ENCODE measurements at places on chromosomes 5 and 9. TPM values are rescaled to one million over a fixed set of nuclear protein-coding genes. Genes with fewer than 3 reads are reported as not detected.

GRCh38 chr5:95892784-95893354 is 68.8 kb downstream of the ELL2 start:
- DNase-seq: no peak
- H3K4me3 ChIP-seq: no peak overlapping the region
- H3K27ac ChIP-seq: no peak overlapping the region

Gene WDR38
- total RNA-seq: not detected

DNA sequence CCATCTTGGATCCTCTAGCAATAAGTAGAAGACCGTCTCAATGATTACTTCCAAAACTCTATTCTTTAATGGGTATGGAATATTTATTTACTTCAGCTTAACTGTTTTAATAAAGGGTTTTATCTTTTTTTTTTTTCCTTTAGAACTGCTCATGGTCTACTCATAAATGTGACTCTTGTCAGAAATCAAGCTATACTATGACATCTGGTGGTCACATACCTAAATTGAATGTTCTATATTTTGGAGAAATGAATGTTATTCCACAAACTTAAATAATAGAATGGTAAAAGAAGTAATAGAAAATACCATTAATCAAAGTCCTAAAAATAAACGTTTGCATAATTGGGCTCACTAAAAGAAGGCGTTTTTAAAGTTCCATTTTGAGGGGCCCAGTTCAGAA is 131.2 kb upstream of the PLCXD3 start:
- H3K36me3 ChIP-seq: no peaks in the 10 kb centered on the region
- DNase-seq: no peak
- peaks cover 4% of the 10 kb centered on the region for H3K27me3 ChIP-seq
- no peak overlapping the region for H3K4me3 ChIP-seq
- H3K27ac ChIP-seq: no peak overlapping the region

GRCh38 chr9:81716409-81716808 is 27.1 kb upstream of the TLE1 start:
- no peak overlapping the region for H3K4me3 ChIP-seq
- H3K4me1 ChIP-seq: no peaks in the 10 kb centered on the region
- H3K27me3 ChIP-seq: no peaks in the 10 kb centered on the region
- DNase-seq: no peak

DNA sequence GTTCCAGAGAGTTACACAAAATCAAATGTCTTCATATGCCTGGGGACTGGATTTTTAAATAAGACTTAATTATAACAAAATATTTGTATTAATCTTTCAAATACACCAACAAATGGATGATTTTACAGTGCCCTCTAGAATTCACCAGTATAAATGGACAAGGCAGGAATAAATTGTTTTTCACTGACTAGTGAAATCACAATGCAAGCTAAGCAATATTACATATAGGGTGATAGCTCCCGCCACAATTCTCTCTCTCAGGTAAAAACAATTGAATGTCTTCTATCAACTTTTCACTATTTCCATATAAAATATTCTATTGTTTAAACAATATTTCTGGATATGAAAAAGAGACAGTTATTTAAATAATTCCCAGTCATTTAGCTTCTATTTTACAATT is 8.0 kb upstream of the CCDC112 start:
- no peaks in the 10 kb centered on the region for H3K4me1 ChIP-seq
- H3K36me3 ChIP-seq: no peaks in the 10 kb centered on the region
- H3K27ac ChIP-seq: no peak overlapping the region
- no peak for DNase-seq
- peaks cover 51% of the 10 kb centered on the region for H3K27me3 ChIP-seq
- H3K4me3 ChIP-seq: no peak overlapping the region

DNA sequence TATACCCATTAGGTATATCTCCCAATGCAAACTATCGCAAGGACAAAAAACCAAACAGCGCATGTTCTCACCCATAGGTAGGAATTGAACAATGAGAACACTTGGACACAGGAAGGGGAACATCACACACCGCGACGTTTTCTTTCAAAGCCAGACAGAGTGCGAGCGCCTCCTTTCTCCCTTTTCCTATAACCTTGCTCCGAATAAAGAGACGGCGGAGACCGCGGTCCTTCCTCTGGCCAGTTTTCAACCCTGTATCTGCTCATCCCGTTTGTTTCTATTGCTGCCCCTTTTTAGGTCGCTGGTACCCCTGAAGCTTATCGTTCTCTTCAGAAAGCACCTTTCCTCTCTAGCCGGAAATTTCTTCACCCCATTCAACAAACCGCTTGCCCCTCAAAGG is 1.3 kb downstream of the LVRN start:
- H3K27me3 ChIP-seq: peaks cover 78% of the 10 kb centered on the region
- H3K27ac ChIP-seq: no peak overlapping the region
- no peak overlapping the region for H3K4me3 ChIP-seq
- DNase-seq: no peak

Gene CTXN3
- not detected for total RNA-seq

Gene PCA3
- not detected for total RNA-seq

Gene SPATA31E1
- not detected for total RNA-seq

Gene RAB3C
- total RNA-seq: not detected

Gene BNC2
- total RNA-seq: not detected

DNA sequence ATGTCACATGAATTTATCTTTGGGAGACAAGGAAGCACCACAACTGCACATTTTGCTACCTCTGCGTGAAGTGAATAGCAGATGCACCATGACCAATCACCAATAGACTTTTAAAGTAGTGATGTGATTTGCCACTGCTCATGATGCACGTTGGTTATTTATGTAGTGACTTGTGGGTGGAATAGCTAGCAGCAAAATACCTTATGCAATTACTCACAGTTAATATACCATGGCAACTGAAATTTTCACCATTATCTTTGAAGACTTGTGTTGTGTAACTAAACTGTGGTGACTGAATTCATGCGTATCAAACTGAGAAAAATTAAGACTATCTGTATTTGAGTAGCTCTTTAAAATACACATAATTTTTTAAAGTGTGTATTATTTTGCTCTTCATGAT is 46.2 kb upstream of the TUSC1 start:
- H3K4me1 ChIP-seq: no peaks in the 10 kb centered on the region
- H3K27ac ChIP-seq: no peak overlapping the region
- H3K27me3 ChIP-seq: no peaks in the 10 kb centered on the region
- no peak for DNase-seq

Gene ZNF366
- 0.40 TPM for total RNA-seq

DNA sequence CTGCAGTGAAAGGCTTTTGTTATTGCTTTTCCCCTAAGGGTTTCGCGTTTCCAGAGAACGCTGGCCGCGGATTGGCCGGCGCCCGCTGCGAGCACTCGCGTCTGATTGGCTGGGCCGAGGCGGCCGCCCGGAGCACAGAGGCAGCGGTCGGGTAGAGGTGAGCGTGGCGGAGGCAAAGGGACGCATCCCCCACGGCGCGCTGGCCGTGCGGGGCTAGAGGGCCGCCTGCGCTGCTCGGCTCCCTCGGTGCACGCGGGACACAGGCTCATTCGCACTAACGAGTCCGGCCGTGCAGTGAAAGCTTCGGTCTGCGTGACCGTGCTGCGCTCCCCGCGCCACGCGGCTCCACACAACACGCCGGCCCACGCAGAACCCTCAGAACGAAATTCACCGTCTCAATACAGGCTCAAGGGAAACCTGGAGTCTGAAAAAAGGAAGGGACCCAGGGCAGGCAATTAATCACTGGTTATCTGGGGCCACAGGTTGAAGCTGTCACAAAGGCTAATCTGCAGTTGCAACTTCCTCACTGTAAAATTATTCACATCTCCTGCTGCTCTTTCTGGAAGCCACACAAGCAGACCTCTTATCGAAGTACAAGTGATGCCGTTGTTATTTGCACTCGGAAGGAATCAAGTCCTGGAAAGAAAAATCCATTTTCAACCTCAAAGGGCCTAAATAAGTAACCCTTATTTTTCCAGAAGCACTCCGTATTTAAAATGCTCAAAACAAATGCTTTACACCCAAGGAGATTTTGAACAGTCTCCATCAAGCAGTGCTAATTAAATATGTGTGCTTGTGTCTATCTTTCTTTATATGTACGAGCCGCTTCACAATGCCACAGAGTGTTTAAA is 94.6 kb downstream of the ZNF608 start:
- no peak overlapping the region for H3K27ac ChIP-seq
- peaks cover 21% of the 10 kb centered on the region for H3K4me1 ChIP-seq
- H3K27me3 ChIP-seq: peaks cover 36% of the 10 kb centered on the region
- DNase-seq: peak; percentile 51
- peaks cover 2% of the 10 kb centered on the region for H3K36me3 ChIP-seq

- H3K4me3 ChIP-seq: no peak overlapping the region
- H3K27me3 ChIP-seq: no peaks in the 10 kb centered on the region
- H3K4me1 ChIP-seq: no peaks in the 10 kb centered on the region
- no peak overlapping the region for H3K27ac ChIP-seq
- no peak for DNase-seq
- H3K36me3 ChIP-seq: peaks cover 46% of the 10 kb centered on the region
Measured at GRCh38 chr9:20989923-20990341, 41.5 kb downstream of the HACD4 start.

- H3K36me3 ChIP-seq: no peaks in the 10 kb centered on the region
- DNase-seq: no peak
- peaks cover 5% of the 10 kb centered on the region for H3K27me3 ChIP-seq
- no peak overlapping the region for H3K4me3 ChIP-seq
- H3K27ac ChIP-seq: peak overlapping the region; percentile 3
- H3K4me1 ChIP-seq: peaks cover 4% of the 10 kb centered on the region
Measured at GRCh38 chr5:178419651-178420050, 170.5 kb downstream of the COL23A1 start.

Gene ZMYND19
- total RNA-seq: 31.3 TPM

- H3K36me3 ChIP-seq: no peaks in the 10 kb centered on the region
- DNase-seq: no peak
- peaks cover 4% of the 10 kb centered on the region for H3K4me1 ChIP-seq
- H3K27me3 ChIP-seq: peaks cover 3% of the 10 kb centered on the region
- H3K27ac ChIP-seq: no peak overlapping the region
Measured at GRCh38 chr9:86238861-86239770, 20.3 kb downstream of the C9orf153 start.

Gene HMCN2
- total RNA-seq: not detected

- H3K4me1 ChIP-seq: peaks cover 3% of the 10 kb centered on the region
- H3K27ac ChIP-seq: no peak overlapping the region
- no peak overlapping the region for H3K4me3 ChIP-seq
- DNase-seq: no peak
- H3K36me3 ChIP-seq: no peaks in the 10 kb centered on the region
Measured at GRCh38 chr5:56647099-56647850, 168.1 kb upstream of the MAP3K1 start.

DNA sequence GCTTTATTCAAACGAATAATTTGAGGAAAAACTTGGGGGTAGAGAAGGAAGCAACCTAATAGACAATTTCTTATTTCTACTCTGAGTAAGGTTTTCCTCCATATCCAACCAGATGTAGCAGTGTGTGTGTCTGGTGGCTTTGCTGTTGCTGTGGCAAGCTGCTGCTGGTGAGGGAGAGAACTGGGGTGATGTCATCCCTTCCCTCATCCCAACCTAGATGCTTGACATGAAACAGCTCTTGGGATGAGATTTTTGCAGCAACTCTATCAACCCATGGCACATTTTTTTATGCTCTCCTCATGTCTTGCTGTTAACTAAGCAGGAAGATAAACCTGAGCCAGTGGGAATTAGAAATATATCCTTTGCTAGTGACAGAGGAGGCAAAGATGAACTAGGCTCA is 135.8 kb downstream of the PCSK1 start:
- H3K27me3 ChIP-seq: no peaks in the 10 kb centered on the region
- no peaks in the 10 kb centered on the region for H3K4me1 ChIP-seq
- no peak overlapping the region for H3K4me3 ChIP-seq
- no peak for DNase-seq
- H3K36me3 ChIP-seq: no peaks in the 10 kb centered on the region

Gene MLANA
- not detected for total RNA-seq

GRCh38 chr9:90131568-90131967 is 511.1 kb downstream of the DIRAS2 start:
- no peak overlapping the region for H3K27ac ChIP-seq
- DNase-seq: no peak
- peaks cover 19% of the 10 kb centered on the region for H3K27me3 ChIP-seq
- H3K4me3 ChIP-seq: no peak overlapping the region
- H3K36me3 ChIP-seq: no peaks in the 10 kb centered on the region
- H3K4me1 ChIP-seq: no peaks in the 10 kb centered on the region

DNA sequence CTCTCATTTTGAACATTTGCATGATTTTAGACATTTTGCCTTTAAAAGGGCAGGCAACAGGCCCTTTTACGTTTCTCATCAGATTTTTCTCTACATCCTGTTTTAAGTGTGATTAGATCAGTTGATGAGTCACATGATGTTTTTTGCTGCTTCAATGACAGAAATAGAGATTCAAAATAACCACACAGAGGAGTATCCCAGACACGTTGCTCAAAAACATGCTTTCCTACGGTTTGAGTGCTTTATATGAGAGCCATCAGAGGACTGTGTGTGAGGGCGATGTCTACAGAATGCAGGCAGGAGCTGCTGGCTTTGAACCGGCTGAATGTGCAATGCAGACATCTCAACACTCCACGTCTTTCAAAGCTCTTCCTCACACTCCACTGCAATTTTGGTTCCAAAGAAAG is 42.1 kb downstream of the OTULIN start:
- peaks cover 64% of the 10 kb centered on the region for H3K36me3 ChIP-seq
- no peak for DNase-seq
- H3K27ac ChIP-seq: peak overlapping the region; percentile 97
- peak overlapping the region; percentile 75 for H3K4me3 ChIP-seq
- H3K27me3 ChIP-seq: no peaks in the 10 kb centered on the region

GRCh38 chr9:129769669-129770068 is 16.8 kb upstream of the PTGES start:
- DNase-seq: no peak
- H3K36me3 ChIP-seq: no peaks in the 10 kb centered on the region
- H3K27ac ChIP-seq: no peak overlapping the region
- no peak overlapping the region for H3K4me3 ChIP-seq
- peaks cover 3% of the 10 kb centered on the region for H3K4me1 ChIP-seq
- H3K27me3 ChIP-seq: peaks cover 10% of the 10 kb centered on the region

- H3K4me1 ChIP-seq: peaks cover 54% of the 10 kb centered on the region
- H3K27me3 ChIP-seq: no peaks in the 10 kb centered on the region
- H3K27ac ChIP-seq: peak overlapping the region; percentile 94
- peak overlapping the region; percentile 100 for H3K4me3 ChIP-seq
- H3K36me3 ChIP-seq: peaks cover 25% of the 10 kb centered on the region
Measured at GRCh38 chr5:139565411-139566305, 4.5 kb downstream of the UBE2D2 start.

GRCh38 chr5:125411071-125411743 is 664.8 kb upstream of the ZNF608 start:
- H3K27me3 ChIP-seq: no peaks in the 10 kb centered on the region
- no peaks in the 10 kb centered on the region for H3K36me3 ChIP-seq
- no peak overlapping the region for H3K27ac ChIP-seq
- no peak for DNase-seq
- no peaks in the 10 kb centered on the region for H3K4me1 ChIP-seq

Gene NSD1
- total RNA-seq: 101 TPM

GRCh38 chr5:81234801-81235200 is 1.7 kb downstream of the CKMT2 start:
- no peak for DNase-seq
- no peaks in the 10 kb centered on the region for H3K27me3 ChIP-seq
- H3K27ac ChIP-seq: peak overlapping the region; percentile 13
- H3K36me3 ChIP-seq: peaks cover 8% of the 10 kb centered on the region
- H3K4me3 ChIP-seq: no peak overlapping the region

Gene TAF11L5
- total RNA-seq: not detected

Gene KIF4B
- not detected for total RNA-seq

Measured in activated naive CD8-positive, alpha-beta T cell treated with anti-CD3 and anti-CD28 coated beads, Interleukin-2, amount 10 ng/mL, durations not matched to agents 7 days and 5 days (primary cell).